ENCODE measurements at places on chromosomes 16 and 17.

GRCh38 chr17:56641894-56642293 is 48.4 kb downstream of the NOG start:
- DNase-seq: no peak

DNA sequence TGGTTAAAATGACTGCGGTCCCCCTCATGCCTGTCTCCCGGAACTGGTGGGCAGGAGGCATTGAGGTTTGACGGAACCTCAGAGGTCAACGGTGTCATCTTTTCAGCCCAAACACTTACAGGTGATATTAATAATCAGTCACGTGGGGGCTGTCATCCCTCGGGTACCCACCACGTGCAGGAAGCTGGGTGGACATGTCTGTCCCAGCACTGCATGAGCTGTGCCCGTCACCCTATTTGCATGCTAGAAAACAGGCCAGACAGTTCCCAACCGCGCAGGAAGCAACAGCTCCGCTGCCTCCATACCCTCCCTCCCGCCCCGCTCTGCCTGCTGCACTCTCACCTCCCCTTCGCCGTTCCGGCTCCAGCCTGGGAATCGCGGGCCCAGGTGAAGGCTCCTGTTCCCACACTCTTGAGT is 1.4 kb downstream of the SYNGR3 start:
- DNase-seq: no peak

GRCh38 chr16:77424871-77425604 is 9.8 kb downstream of the ADAMTS18 start:
- DNase-seq: no peak

GRCh38 chr17:60392845-60393702 is 1.1 kb upstream of the USP32 start:
- DNase-seq: no peak

- DNase-seq: no peak
Observed at GRCh38 chr17:74298778-74299177, 24.7 kb downstream of the DNAI2 start.

Measured in 8988T (cell line).